ENCODE measurements at places on chromosomes 3 and 15.
A peak's percentile ranks its signal among the peaks of the same experiment; 100 is the strongest.

GRCh38 chr3:7307410-7307809, 446.5 kb downstream of the GRM7 start:
- DNase-seq, result no peak

- no peak for DNase-seq
These were observed 56.8 kb upstream of the PEX5L start for GRCh38 chr3:180093535-180093934.

GRCh38 chr3:114331007-114331406, 37.2 kb downstream of the TIGIT start:
- DNase-seq, result no peak

- no peak for DNase-seq
These were observed 159.6 kb downstream of the MEIS2 start for GRCh38 chr15:36940636-36941260.

DNA sequence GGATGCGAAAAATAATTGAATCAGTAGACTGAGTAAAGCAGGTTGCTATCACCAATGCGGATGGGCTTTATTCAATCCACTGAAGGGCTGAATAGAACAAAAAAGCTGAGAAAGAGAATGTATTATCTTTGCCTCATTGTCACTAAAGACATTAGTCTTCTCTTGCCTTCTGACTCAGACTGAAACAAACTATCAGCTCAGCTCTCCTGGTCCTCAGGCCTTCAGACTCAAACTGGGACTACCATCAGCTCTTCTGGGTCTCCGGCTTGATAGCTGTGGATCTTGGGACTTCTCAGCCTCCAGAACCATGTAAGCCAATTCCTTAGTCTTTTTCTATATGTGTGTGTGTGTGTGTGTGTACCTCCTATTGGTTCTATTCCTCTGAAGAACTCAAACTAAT, 12.6 kb downstream of the IFT57 start:
- DNase-seq, result no peak

DNA sequence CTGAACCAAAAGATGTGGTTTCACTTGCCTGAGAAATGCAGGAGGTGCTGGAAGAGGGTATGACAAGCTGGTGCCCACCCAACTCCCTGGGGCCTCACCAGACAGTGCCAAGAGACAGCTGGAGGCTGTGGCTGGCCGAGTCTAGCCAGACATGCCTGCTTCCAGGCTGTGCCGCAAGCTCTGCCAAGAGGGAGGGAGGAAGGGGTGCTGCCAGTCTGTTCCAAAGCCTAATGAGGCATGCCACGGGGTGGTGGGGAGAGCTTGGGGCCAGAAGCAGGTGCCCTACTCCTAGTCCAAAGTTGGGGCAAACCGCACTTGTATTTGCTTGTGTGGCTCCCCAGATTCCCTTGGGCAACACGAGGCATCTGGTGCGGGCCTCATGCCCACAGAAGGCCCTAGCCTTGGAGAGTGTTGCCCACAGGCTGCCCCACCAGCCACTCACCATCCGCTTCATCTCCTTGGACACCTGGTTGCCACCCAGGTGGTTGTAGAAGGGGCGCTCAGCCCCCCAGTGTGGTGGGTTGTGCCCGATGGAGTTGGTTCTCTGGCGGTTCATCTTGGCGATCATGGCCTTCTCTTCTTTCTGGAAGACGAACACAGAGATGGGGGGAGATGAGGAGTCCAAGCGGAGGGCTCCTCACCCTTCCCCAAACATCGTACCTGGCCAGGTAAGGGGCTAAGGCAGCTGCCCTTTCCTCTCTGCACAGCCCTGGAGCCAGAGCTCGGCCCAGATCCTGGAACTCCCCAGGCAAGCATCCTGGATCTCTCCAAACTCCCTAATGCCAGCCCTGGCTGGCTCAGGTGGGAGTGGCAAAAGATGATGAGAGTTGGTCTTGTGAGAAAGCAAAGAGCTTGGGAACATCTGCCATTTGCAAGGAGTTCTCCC, 123.4 kb downstream of the SEC22A start:
- DNase-seq, result no peak

DNA sequence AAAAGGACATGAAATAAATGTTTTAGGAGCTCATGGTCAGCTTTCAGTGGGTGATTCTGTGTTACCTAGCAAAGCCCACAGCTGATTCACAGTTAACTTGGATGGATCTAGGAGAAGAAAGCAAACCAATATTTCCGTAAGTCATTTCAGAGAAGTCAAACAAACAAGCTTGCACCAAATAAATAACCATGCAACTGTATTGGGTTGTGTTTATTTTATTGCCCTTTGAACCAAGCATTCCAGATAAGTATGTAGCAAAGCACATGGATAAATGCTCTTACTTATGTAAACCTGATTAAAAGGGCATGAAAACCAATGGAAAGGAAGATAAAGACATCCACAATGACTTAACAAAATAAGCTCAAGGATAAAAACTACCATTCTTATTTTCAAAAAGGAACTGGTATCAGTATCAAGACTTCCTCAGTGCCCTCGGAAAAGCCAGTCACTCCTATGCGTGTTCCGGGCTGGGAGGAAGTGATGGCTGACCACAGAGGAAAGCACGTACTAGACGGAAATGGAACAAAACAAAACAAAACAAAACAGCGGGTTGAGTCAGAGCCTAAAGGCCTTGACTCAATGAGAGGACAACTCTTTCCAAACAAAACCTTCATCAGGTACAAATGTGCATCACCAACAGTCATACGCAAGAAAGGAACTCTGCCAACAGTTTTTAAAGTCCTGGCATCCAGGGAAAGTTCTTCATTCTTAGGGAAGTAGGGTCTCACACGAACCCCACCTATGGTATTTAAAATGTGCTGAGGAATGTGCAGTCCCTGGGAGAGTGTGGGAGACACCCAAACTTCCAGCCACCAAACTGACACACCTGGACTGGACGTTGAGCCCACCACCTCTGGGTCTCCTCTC, 103.3 kb downstream of the SNRK start:
- DNase-seq, result peak; percentile 76

- no peak for DNase-seq
These were observed 67.1 kb downstream of the MRPL46 start for GRCh38 chr15:88400084-88400483.

GRCh38 chr3:169660709-169661360, 2.7 kb downstream of the MECOM start:
- peak; percentile 23 for DNase-seq
